ENCODE measurements at places on chromosomes 7 and 10.
A peak's percentile ranks its signal among the peaks of the same experiment; 100 is the strongest.

DNA sequence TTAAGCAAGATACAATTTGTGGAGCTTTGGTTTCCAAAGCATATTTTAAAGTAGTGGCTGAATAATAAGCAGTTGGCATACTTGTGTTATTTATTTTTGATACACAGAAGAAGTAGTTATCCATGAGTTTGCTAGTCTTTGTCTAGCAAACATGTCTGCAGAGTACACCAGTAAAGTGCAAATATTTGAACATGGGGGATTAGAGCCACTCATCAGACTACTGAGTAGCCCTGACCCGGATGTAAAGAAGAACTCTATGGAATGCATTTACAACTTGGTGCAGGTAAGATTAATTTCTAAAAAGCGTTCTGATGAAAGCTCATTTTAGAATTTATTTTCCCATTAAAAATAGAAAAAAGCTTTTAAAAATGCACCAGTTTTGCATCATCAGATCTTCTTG lies 31.4 kb downstream of the ARMC3 start:
- no peak for DNase-seq

DNA sequence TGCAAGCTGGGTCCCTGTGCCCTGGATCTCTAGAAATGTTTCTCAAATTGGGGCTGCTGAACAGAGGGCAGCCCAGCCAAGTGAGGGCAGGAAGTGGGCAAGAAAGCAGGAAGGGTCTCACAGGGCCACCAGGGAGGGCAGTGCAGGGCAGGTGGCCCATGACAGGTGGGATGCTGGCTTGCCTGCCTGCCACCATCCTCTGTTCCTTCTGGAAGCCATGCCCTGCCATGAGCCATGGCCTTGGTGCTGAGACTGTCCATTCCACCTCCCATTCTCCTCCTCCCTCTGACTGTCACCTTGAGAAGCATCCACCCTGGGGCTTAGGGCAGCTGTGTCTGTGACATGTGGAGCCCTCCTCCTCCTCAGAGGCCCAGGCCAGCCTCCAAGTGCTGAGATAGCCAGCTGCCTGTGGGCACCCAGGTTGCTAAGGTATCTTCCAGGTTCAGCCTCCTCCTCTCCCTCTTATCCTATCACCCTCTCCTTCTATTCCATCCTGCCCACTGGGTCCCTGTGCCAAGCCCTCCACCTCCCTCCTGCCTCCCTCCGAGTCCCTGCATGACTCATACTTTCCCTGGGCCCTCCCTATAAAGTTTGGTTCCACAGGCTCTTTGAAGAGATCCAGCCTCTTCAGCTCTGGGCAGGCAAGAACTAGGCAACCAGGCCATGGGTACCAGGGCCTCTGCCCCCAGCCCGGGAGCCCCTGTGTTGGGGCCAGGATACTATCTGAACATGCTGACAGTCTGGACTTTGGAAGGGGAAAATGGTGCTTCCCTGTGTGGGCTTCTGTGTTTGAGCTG lies 1.3 kb downstream of the VSIR start:
- DNase-seq = peak; percentile 59

DNA sequence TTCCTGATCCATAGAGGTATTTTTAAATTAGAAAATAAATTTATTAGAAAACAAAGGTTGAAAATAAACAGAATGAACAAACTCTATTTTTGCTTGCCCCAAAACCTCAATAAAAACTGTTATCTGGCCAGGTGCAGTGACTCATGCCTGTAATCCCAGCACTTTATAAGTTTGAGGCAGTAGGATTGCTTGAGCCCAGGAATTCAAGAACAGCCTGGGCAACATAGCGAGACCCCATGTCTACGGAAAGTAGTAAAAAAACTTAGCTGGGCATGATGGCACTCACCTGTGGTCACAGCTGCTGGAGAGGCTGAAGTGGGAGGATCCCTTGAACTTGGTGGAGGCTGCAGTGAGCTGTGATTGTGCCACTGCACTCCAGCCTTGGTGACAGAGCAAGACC lies 10.3 kb downstream of the SLK start:
- DNase-seq = no peak

DNA sequence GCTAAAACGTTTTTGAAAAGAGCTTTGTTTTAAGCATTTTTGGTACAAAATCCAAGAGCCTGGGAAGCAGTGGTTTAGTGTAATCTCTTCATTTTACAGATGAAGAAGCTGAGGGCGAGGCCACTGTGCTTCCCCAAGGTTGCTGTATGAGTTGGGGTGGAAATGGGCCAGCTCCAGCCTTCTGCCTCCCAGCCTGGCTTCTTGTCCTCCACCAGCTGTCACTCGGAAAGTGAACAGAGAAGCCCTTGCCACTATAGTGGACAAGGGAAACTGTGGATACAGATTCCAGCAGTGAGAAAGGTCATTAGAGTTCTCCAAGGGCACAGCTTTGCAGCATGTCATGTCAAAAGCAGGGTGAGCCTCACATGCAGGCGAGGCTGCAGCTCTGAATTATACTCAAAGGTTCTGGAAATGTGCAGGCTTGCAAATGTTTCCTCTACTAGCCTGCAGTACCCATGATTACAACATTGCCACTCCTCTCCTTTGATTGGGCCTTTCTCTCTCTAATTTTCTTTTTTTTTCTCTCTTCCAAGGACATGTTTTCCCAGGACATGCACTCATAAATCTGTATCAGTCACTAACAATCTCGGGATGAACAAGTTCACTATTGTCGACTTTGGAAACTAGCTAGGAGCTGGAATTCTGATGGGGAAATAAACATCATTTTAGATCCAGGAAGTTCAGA lies 33.0 kb downstream of the BAMBI start:
- DNase-seq = no peak

- DNase-seq = no peak
Measured at GRCh38 chr10:120710076-120710475, 141.1 kb upstream of the WDR11 start.

DNA sequence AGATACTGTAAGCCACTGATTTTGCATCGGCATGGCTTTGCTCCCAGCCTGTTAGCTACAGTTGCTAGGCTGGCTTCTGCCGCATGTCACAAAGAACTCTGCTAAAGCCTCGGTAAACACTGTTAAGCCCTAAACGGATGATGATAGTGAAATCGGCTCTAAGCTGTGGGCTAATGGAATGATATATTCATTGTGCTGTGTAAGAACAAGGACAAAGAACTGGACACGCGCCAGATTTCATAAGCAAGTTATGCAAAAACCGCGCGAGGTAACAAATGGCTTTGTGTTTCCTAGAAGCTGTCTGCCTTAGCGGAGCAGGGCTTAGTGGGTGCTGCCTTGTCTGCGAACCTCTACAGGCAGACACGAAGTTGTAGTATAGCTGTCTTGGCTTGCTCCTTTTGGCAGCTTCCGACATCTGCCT lies 331.3 kb upstream of the COBL start:
- peak; percentile 2 for DNase-seq

GRCh38 chr10:11846542-11846941 lies 23.4 kb downstream of the PROSER2 start:
- no peak for DNase-seq

- no peak for DNase-seq
Measured at GRCh38 chr10:44913350-44914081, 2.4 kb downstream of the TMEM72 start.

DNA sequence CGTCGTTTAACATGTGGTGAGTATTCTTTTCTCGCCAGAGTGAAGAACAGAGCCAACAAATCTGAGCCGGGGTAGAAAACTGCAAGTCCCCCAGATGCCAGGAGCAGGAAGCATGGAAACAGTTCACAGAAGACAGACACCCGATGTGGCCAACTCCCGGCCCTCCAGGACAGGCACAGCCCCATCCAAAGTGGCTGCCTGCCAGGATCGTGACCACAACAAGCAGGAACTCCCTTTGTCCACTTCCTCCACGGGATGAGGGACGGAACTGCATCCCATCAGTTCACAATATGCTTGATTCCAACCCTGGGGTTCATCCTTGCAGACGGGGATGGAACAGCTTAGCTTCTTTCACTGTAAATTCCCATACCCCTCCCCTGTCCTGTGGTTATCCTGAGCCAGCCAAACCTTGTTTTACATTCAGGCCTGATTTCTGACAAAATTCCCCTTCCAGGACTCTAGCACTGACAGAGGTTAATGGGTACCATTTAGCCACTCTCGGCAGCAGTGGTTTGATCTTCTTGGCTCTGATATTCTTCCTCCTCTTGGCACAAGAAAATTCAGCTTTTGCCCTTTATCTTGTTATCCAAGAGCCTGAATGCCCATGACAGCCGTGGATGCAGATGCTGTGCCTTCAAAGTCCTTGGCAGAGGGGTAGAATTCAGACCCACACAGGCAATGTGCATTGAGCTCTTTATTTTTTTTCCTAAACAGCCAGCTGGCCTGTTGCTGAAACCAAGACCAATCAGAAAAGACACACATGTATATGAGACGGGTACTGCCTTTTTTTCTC lies 105.5 kb upstream of the FAM204A start:
- peak; percentile 48 for DNase-seq

DNA sequence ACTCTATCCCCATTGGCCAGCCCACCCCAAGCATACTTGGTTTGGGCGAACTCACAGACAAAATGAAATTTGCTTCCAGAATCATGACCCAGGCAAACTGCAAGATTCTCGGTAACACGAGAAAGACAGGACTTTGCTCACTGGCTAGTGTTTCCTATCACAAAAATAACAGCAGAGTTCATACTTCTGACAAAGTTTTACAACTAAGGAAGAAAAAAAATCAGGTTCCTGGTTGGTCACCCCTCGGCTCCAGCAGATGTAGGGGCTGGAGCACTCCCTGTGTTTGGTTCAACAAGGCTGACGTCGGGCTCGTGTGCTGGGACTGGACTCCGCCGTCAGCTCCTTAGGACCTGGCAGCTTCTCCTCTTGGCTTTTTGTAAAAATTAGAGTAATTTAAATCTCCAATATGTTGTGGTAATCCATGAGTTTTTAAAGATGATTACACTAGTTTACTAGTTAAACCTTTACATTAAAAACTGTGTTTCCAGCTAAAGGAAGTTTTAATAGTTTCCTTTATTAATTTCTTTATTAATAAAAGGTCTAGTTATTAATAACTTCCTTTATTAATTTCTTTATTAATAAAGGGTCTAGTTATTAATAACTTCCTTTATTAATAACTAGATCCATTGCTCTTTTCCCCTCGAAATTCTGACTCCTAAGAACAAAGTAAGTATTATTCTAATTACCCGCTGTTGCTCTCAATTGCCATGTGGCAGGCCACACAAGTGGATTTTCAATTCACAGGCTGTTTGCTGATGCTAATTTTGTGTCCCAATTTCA lies 115.6 kb upstream of the RNF32 start:
- DNase-seq = no peak

DNA sequence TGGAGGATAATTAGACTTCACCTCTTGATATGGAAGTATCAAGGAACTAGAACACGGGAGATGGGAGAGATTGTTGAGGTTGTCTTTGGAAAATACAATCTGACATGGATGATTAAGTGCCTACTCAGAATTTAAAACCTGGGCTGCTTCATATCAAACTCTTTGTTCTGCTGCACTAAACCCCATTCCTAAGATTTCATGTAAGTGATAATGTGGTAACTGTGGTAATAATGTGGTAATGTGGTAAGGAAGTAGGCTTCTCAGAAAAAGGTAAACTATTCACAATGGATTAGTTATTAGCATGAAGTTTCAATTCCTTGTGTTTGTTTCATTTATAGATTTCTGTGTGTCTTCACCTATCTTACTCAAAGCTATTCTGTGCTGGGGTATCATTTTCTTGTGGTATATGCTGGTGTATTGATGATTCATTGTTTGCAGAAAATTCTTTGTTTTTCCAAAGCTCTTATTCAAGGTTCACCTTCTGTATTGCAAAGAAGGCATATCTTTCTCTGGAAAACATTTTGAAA lies 129.9 kb upstream of the TAC1 start:
- DNase-seq = no peak

DNA sequence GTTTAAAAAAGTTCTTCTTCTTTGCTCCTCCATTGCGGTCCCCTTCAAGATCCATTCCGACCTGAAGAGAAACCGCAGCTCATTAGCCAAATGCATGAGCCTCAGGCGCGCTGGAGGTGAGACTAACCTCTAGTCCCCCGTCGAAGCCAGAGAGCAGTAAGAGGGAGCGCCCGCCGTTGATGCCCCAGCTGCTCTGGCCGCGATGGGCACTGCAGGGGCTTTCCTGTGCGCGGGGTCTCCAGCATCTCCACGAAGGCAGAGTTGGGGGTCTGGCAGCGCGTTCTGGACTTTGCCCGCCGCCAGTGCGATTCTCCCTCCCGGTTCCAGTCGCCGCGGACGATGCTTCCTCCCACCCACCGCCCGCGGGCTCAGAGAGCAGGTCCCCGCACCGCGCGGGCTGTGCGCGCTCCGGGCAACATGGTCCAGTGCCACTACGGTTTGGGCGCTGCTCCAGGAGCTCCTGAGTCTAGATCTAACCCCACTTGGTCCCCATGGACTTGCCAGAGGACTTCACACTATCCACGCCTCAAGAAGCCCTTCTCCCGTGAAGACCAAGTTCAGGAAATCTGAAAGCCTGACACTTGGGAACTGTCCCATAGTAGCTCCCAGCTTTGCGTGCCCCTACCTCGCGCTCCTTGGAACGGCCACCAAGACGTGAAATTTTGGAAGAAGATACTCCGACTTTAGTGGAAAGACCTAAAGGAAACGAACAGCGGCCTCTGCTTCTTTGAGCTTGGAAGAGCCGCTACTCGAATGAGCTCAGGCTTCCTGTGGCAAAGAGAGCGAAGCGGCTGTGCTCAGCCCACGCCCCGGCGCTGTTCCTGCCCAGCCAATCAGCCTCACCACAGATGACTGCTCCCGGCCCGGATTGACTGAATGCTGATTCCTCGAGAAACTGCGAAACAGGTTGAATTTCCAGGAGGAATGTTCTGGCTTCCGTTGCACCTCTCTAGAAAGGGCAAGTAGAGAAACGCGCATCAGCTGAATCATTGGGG lies at the start of gene ABCB1:
Gene ABCB1, minus strand, starts transcription at position 755 of the 995 bp plus-strand sequence. Its CDS starts 700 bp downstream, at position 55.
- DNase-seq = peak; percentile 25

GRCh38 chr10:78959924-78960285 lies 108.9 kb upstream of the ZMIZ1 start:
- DNase-seq = no peak

- no peak for DNase-seq
Measured at GRCh38 chr10:131804551-131805295, 96.1 kb upstream of the PPP2R2D start.
